ENCODE measurements at places on chromosomes 5 and 9.
A peak's percentile ranks its signal among the peaks of the same experiment; 100 is the strongest.

DNA sequence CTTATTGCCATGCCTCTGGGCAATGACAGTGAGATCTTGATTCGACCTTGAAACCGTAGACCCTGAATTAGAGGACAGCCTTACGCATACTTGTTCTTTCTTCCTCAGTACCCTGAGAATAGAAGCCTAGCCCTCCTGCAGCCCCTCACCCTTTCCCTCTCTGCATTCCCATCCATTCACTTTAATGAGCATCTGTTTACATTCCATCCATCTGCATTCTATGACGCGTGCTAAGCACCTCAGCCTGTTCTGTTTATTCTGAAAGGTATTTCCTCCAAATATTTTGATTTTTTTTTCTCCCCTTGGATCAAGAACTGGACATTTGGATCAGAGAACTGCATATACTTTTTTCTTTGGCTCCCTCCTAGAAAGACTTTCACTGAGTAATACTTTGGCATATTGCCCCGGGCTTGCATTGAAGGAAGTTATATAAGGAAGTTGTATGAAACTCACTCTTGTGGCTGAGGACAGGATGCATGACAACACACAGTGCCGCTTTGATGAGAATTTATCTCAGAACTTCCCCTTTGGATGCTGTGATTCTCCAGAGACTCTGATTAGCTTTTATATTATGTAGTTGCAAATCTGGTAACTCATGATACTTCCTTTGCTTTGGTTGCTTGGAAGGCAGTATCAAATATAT, 15.7 kb downstream of the TMEM8B start:
- peak overlapping the region; percentile 53 for H3K27ac ChIP-seq
- no peak overlapping the region for H3K4me3 ChIP-seq
- peaks cover 62% of the 10 kb centered on the region for H3K4me1 ChIP-seq

- no peaks in the 10 kb centered on the region for H3K27me3 ChIP-seq
- H3K4me3 ChIP-seq, result no peak overlapping the region
- H3K27ac ChIP-seq, result no peak overlapping the region
- DNase-seq, result no peak
- H3K4me1 ChIP-seq, result peaks cover 48% of the 10 kb centered on the region
- H3K36me3 ChIP-seq, result no peaks in the 10 kb centered on the region
Observed at GRCh38 chr5:113115061-113115460, 138.5 kb downstream of the DCP2 start.

DNA sequence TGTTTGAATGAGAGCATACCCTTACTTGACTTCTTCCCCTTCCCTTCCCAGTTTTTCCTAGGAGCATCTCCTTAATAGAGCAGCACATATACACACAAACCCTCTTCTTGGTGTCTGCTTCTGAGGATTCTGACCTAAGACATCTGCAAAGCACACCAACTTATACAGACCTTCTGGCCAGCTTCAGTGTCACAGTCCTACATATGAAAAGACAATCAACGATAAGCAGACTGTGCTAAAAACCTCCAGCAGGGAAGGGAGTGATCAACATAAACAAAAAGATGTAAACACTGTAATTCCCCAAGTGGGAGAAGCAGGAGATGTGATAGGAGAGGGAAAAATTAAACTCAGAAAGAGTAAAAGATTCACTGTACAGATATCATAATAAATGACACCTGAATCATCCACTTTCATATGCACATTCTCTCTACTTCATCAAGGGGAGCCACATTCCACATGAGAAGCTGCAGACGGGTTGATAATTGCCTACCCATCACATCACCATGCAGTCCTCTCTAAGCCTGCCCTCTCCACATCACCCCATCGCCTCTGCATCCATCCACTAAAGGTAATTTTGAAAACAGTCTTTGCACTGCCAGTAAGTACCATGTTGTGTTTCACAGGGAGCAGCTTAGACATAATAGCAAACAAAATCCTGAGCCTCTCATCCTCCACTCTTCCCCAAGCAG, 13.0 kb downstream of the APBA1 start:
- no peak overlapping the region for H3K4me3 ChIP-seq
- H3K27ac ChIP-seq, result no peak overlapping the region
- no peak for DNase-seq

DNA sequence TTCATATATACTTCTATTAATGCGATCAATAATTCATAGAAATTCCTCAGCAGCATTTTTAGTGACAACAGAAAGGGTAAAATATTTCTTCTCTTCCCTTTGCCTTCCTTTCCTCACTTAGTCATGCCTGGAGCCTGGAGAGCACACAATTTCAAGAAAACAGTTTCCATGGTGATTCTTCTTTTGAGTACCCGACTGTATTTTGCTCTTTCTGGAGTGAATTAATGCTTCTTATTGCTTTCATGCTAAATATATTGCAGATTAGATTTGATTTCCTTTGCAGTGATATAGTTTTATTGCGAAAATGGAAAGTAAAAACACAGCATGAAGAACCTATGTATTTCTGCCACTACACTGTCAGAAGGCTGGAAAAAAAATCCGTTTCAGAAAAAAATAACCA, 153.5 kb downstream of the PPP2R2B start:
- no peaks in the 10 kb centered on the region for H3K36me3 ChIP-seq
- no peak overlapping the region for H3K27ac ChIP-seq
- no peaks in the 10 kb centered on the region for H3K27me3 ChIP-seq
- no peak overlapping the region for H3K4me3 ChIP-seq

GRCh38 chr9:134624621-134625181, 16.9 kb upstream of the COL5A1 start:
- no peak for DNase-seq
- H3K36me3 ChIP-seq, result no peaks in the 10 kb centered on the region
- no peaks in the 10 kb centered on the region for H3K27me3 ChIP-seq
